HS-5 (cell line): ENCODE measurements at places on chromosomes 11 and 22.

- no peak for DNase-seq
Observed at GRCh38 chr11:45649544-45650165, 15.8 kb downstream of the CHST1 start.

GRCh38 chr11:100329352-100329751 is 357.7 kb upstream of the ARHGAP42 start:
- no peak for DNase-seq

DNA sequence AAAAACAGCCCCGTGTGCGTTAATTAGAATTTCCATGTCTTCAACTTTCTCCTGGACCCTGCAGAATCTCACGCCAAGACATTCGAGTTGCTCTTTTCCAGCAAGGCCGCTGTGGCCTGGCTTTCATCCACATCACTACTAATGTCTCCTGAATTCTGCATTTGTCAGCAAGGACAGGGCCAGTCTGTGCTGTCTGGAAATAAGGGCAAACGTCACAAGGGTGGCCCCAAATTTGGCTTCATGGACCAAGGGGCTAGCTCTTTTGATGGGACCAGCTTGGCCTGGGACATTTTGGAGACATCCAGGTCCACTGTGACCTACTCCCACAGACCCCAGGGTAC is 33.4 kb downstream of the KCNQ1OT1 start:
- DNase-seq: no peak

DNA sequence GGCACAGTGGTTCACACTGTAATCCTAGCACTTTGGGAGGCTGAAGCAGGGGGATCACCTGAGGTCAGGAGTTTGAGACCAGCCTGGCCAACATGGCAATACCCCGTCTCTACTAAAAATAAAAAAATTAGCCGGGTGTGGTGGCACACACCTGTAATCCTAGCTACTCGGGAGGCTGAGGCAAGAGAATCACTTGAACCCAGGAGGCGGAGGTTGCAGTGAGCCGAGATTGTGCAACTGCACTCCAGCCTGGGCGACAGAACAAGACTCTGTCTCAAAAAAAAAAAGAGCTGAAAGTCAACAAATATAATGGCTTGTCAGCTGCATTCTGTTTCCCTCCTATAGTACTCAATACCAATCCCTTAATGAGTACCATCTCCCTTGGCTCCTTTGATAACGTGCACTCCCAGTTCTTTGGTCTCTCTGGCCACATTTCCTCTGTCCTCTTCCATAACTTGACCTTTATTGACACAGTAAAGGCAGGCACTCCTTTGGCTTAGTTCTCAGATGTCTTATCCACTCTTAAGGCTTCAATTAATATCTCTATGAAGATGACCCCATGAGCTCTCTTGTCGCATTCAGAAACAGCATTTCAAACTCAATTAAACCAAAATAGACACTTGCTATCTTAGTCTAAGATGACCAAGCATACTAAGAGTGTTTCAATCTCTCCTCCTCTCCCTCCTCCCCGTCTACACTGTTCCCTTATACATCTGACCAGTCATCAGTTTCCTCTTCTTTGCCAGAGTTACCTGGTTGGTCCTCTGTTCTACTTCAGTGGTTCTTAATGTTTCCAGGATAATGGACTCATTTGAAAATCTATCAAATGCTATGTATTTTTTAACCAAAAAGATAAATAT is 4.8 kb downstream of the MAPK1 start:
- DNase-seq: no peak

GRCh38 chr11:79198898-79199250 is 242.0 kb downstream of the TENM4 start:
- no peak for DNase-seq

- no peak for DNase-seq
Observed at GRCh38 chr11:108865406-108865805, 200.5 kb downstream of the DDX10 start.

- DNase-seq: no peak
Observed at GRCh38 chr11:114416441-114416961, 16.0 kb downstream of the RBM7 start.

DNA sequence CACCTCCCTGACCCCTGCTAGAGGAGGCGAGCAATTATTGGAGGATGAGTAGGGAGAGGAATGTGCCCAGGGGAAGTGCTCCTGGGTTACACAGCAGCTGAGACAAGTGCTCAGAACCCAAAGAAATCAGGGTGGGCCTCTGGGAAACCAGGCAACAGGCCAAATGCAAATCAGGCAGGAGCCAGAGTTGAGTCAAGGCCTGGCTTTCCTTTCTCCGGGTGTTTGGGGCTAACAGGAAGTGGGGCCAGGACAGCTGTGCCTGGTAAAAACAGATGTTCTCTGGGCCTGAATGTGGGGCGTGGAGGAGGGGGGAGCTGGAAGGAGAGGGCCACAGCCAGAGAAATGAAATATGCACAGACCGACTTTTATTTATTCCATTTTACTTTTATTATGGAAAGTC is 22.0 kb downstream of the MFNG start:
- no peak for DNase-seq

DNA sequence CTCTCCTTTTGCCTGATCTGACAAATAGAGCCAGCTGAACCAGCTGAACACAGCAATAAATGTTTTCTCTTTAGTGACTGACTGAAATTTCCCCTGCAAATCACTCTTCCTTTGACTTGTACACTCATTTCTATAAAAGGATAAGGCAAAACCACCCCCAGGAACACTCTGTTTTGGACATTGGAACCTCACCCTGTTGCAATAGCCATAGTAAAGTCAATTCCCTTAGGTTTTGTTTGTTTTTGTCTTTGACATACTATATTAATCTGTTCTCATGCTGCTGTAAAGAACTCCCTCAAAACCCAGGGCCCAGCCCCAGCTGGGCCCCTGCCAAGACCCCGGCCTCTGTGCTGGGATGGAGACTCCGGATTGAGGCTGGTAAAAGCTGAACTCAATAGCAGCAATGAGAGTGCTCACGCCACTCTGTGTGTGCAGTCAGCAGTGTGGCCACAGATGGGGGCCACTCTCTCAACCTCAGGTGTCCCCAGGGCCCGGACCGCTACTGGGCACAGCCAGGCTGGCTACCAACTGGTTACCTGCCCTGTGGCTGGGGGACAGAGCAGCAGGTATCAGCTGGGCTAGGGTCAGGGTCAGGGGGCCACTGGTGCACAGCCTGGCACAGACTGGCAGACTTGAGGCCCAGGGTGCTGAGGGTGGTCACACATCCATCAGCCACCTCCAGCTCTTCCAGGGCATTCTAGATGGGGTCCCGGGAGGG is 597.4 kb downstream of the LUZP2 start:
- DNase-seq: no peak

DNA sequence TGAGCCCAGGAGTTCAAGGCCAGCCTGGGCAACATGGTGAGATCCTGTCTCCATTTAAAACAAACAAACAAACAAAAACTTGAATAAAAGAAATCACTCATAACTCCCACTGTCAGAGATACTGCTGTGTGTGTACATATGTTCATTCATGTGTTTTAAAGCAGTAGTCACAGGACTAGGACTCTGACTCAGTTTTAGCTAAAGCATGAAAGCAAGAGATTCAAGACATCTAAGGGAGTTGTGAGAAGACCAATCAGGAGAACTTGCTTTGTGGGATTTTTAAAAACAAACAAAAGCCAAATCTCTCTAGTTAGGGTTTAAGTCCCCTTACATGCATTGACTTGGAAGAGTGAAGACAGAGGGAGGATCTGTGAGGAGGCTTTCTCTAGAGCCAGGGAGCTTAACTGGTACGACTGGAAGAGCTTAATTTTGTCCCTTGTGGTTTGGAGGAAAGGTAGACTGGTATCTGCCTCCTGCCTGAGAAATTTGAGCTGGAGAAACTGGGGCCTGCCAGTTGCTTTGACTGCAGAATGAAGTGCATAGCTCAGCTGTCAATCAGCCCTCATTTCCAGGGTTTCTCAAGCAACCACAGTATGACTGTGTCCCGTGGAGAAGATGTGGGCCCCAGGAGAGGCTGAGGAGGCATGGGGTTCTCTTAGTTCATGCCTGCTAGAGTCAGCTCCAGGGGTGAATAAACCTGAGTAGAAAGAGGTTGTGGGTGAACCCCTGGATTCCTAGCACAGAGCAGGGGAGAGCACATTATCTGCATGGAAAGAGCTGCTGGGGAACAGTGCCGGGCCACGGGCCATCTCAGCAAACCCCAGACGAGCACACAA is 30.6 kb downstream of the EXPH5 start:
- DNase-seq: no peak

- peak; percentile 32 for DNase-seq
Observed at GRCh38 chr11:88680806-88681205, 343.3 kb upstream of the CTSC start.

GRCh38 chr11:46293066-46293465 is 15.6 kb downstream of the CREB3L1 start:
- DNase-seq: no peak

- no peak for DNase-seq
Observed at GRCh38 chr11:88689548-88690240, 352.2 kb upstream of the CTSC start.

- DNase-seq: no peak
Observed at GRCh38 chr11:2769409-2770095, 69.8 kb upstream of the KCNQ1OT1 start.

- no peak for DNase-seq
Observed at GRCh38 chr11:46661836-46662235, 38.6 kb downstream of the ARHGAP1 start.

- no peak for DNase-seq
Observed at GRCh38 chr11:26849036-26849435, 127.2 kb upstream of the SLC5A12 start.

DNA sequence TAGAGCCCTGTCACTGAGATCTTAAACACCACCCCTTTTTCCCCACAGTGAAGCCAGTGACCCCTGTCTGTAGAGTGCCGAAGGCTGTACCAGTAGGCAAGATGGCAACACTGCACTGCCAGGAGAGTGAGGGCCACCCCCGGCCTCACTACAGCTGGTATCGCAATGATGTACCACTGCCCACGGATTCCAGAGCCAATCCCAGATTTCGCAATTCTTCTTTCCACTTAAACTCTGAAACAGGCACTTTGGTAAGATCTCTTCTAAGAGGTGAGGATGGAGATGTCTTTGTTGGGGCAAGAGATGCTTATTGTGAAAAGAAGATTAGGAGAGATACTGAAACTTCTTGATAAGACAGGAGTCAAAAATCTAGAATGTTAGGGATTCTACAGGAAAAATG is 75.9 kb downstream of the JAM3 start:
- no peak for DNase-seq

- DNase-seq: no peak
Observed at GRCh38 chr11:121555121-121555520, 102.4 kb upstream of the SORL1-AS1 start.

DNA sequence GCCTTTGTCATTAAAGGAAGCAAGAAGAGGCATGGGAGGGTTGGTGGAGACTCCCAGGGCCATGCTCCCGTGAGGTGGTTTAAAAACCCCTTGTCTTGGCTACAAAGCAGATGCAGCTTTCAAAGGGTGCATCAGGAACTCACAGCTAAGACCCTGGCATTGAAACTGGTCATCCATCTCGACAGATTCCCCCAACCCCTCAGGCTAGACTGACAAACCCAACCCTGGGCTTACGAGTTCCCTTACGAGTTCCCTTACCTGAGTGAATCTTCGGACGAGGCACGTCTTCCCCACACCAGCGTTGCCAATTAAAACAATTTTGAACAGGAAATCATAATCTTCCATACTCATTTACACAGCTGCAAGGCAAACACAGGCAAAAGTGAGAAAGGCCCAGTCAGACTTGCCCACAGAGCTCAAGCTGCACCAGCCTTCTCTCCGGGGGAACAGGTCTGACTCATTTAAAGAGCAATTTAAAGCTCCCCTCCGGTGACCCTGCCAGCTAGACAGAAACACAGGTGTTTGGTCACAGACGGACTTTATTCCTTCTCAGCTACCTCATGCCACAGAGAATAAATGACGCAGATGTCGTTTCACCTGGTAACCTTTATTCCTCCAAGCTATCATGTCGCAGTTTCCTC is 74.6 kb downstream of the RAB30 start:
- no peak for DNase-seq

DNA sequence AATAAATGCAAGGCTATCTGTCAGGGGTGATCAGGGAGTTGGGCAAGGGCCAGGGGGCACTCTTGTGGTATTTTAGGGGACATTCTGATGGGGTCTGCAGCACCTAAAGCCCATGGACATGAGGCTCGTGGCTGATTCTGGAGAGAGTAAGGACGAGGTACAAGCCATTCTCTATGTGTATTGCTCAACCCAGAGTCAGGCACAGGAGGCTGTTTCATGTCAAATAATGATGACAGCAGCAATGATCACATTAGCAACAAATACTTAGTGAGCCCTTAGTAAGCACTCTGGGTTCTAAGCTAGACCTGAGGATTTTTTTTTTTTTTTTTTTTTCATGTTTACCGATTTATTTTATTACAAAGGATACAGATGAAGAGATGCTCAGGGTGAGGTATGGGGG is 83.5 kb upstream of the THY1 start:
- DNase-seq: no peak

DNA sequence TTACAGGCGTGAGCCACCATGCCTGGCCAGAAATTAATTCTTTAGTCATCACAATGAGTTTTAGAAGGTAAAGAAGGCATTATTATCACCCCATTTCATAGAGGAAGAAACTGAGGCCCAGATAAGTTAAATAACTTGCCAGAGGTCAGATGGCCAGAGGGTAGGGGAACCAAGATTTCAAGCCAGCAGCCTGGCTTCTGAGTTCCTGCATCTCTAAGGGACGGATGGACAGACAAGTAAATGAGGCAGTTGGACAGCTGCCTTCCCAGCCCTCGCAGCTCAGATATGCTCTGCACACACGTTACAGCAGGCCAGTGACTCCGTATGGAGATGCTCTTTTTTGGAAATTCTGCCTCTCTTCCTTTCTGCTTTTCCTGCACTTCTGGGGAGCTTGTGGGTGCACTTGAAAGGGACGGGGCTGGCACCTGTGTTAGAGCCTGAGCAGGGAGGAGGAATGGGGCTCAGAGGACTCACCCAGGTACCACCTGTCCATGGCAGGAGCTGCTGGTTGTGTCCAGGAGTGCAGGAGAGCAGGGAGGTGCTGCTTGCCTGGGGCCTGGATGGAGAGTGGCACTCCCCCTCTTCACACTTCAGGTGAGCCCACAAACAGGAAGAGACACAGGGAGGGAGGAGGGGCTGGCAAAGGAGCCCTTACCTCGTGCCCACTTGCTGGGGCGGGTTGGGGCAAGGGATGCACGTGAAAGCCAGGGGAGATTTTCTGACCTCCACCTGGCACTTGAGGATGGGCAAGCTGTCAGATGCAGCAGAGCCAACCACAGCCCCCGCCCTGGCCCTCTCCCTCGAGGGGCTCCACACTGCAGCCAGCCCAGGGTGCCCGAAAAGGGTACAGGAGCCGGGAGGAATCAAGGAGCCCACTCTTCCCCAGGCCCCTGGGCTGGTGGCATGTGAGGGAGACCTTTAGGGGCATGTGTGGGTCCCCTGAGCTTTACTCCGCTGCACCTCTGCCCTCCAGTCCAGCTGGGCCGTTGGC is 3.3 kb upstream of the FXYD2 start:
- no peak for DNase-seq
